ENCODE measurements at places on chromosomes 16 and 17.

- DNase-seq, result no peak
These were observed 36.1 kb upstream of the DLX4 start for GRCh38 chr17:49932901-49933300.

- no peak for DNase-seq
These were observed 5.7 kb downstream of the FAM20A start for GRCh38 chr17:68595496-68595895.

DNA sequence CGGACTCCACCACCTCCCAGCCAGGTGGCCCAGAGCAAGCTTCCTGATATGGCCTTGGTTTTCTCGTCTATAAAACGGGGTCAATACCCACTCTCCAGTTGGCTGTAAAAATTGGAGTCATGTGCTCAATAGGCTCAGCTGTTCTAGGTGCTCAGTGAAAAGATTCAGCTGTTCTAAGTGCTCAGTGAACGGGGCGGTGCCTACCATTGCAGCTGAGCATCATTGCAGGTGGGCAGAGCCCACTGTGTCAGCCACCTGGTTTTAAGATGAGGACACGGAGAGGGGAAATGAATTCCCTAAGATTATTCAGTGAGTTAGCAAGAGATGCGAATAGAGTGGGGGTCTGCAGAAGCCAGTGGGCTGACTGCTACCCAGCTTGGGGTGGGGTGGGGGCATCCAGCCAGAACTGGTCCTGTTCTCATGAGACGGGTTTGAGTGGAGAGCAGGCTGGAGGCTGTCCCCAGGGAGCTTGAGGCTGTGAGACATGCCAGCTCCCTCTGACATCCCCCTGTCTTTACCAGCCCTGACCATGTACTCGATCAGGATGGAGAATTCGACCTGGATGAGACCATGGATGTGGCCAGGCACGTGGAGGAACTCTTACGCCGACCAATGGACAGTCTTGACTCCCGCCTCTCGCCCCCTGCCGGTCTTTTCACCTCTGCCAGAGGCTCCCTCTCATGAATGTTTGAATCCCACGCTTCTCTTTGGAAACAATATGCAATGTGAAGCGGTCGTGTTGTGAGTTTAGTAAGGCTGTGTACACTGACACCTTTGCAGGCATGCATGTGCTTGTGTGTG, 21.9 kb downstream of the STAT5A start:
- no peak for DNase-seq

DNA sequence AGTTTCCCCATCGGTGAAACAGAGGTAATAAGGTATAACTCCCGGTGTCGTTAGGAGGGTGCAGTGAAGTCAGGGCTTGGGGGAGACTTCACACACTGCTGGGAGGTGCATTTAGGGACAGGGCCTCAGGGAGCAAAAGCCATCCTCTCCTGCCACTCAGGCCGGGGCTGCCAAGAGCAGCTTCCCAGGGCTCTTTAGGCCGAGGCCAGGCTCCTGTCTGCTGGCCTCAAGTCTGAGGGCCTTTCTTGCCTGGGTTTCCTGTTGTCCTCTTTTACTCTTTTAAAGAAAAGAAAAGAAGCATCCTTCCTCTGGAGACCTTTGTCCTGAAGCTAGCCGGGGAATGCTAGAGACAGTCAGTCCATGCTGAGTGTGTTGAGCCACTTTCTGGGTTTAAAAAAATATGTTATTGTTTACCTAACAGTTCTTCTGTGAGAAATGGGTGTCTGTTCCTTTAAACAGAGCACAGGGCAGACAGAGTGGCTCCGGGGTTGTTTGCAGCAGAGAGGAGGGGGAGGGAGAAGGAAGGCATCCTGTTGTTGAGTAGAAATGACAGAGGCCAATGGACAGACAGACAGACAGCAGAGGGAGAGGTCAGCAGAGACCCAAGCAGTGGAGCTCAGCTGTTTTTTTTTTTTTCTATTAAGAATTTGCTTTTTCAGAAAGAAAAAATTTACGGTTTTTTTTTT, 79.1 kb downstream of the C17orf67 start:
- peak; percentile 66 for DNase-seq

DNA sequence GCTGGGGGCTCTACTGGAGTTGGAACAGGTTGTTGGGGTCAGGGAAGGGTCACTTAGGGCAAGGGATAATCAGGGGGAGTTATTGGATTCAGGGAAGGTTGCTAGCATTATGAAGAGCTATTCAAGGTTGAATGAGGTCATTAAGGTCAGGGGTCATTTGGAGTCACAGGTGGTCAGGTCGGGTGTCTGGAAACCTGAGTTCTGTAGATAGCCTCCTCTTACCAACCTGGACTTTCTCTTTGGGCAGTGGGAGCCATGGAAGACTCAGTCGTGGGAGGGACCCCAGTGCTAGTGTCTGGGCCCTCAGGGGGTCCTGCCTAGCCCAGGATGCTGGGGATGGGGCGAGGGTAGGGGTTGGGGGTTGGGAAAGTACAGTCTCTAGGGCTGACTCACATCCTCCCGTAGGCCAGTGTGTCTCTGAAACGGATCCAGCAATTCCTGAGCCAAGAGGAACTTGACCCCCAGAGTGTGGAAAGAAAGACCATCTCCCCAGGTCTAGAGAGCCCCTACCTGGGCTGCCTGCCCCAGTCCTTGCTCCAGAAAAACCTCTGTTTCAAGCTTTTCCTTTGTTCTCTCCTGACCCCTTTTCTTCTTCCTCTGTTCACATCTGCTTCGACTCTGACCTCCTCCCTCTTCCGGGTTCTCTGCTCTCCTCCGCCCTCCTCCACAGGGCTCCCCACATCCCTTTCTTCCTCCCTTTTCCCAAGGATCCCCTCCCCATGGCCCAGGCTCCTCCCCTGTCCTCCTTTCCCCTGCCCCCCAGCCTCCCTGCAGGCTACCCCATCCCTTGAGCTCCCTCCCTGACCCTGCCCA, 33.5 kb downstream of the ABCC3 start:
- DNase-seq, result peak; percentile 40

GRCh38 chr16:57694725-57695679, at the start of gene DRC7:
TSS of gene DRC7 (plus strand) at chr16:57694806. CDS start at chr16:57697950, 3,144 bp downstream.
- peak; percentile 22 for DNase-seq

DNA sequence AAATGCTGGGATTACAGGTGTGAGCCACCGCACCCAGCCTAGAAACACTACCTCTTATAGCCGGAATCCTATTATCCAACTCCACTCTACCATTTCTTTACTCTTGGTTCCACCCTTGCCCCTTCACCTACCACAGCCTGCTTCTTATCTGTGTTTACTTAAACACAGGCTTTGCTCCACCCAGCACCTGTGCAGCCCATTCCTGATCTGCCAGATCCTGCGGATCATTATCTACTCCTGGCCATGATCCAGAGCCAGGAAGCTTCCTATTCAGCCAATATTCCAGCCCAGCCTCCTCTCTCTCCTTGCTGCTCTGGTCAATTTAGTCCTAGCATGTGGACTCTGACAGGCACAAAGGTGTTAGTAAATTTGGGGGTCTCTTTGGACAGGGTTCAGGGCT, 98.8 kb upstream of the MED13 start:
- no peak for DNase-seq

DNA sequence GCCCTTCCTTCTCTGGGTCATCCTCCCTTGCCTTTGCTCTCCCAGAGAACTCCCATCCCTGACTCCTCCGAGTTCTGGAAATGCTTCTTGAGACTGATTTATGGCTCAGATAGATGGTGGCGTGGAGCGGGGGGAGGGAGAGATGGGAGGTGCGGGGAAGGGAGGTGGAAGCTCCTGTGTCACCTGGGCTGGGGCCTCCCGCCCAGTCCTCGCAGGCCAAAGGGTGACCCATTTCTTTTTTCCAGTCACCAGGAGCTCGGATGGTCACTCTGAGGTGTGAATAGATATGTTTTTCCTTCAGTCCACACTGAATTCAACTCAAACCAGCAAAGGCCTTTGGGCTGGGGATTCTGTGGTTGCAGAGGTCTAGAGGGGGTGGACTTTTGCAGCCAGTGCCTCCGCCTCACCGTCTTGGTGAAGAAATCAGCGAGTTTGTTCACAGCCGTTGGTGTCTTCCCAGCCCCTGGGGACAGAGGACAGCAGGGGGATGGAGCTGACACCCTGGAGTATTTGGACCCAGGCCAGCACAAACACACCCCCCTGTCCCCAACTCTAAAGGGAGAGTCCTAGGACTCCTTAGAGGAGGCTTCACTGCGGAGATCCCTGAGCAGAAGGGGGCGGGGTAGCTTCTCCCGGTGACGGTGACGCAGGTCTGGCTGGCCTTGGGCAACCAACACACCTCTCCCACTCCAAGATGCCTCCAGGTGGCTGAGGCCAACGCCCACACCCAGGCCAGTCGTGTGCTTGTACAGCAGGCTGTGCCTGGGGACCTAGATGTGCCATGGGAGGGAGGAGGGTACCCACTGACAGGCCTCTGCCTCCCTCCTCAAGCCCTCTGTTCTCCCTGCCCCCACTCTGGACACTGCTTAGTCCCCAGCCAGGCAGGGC, 80.6 kb downstream of the AMFR start:
- no peak for DNase-seq

DNA sequence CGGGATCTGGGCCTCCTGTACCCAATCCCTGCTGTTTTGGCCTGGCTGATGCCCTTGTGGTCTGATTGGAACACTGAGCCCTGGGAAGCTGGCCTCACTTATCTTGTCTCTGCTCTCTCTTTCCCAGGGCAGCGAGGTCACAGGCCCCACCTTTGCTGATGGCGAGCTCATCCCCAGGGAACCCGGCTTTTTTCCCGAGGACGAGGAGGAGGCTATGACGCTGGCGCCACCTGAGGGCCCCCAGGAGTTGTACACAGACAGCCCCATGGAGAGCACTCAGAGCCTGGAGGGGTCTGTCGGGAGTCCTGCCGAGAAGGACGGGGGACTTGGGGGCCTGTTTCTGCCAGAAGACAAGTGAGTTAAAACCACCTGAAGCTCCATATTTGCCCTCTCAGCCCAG, 126.0 kb downstream of the RAB11FIP4 start:
- no peak for DNase-seq

DNA sequence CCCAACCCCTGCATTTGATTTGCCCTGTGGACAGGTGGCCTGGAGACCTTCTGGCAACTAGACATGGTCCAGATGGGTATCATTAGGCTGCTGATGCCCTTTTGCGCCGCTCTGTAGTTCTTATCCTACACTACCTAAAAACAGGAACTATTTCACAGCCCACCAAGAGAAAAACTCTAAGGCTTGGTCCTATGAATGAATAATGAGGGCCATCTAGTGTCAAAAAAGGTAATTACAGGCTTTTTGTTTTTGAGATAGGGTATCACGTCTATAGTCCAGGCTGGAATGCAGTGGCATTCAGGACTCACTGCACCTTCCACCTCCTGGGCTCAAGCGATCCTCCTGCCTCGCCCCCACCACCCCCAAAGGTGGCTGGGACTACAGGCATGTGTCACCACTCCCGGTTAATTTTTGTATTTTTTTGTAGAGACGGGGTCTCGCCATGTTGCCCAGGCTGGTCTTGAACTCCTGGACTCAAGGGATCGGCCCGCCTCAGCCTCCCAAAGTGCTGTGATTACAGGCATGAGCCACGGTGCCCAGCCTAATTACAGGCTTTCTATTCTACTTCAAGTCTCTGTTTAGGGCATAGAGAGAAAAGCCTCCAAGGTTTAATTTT, 20.9 kb downstream of the COIL start:
- peak; percentile 66 for DNase-seq

Measured in fibroblast of villous mesenchyme (primary cell).